NCI-H1417 (cell line): ENCODE measurements at places on chromosomes 1 and 21.

DNA sequence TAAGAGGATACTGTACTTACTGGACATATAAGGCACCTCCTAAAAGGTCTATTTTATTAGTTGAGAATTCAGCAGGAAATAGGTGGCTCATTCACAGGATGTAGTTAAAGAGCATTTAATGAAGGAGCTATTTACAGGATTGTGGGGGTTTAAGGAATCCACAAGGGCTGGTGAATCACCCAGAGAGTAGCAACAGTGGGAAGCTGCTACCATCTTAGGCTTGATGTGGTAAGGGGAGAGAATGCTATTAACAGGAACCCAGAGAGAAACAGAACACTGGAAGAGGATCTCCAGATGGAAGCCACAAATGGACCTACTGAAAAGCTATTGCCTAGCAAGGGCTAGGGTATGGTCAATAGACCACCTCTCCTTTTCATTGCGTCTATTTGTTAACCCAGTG lies 52.0 kb upstream of the COL11A1 start:
- no peak for DNase-seq

DNA sequence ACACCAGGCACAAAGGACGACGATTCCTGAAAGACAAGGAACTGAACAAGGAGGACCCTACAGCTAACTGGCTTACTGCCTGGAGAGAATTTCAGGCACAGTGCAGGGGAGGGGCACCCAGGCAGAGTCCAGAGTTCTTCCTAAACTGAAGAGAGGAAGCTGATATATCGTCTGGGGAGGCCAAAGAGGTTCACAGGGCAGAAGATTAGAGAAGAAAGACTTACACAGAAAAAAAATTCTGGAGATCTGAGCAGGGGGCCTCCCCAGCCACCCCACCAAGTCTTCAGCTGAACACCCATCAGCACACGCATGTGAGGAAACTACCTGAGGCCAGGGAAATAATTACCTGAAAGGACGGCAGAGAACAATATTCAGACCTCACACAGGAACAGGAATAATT lies 24.6 kb downstream of the SORT1 start:
- DNase-seq = no peak

DNA sequence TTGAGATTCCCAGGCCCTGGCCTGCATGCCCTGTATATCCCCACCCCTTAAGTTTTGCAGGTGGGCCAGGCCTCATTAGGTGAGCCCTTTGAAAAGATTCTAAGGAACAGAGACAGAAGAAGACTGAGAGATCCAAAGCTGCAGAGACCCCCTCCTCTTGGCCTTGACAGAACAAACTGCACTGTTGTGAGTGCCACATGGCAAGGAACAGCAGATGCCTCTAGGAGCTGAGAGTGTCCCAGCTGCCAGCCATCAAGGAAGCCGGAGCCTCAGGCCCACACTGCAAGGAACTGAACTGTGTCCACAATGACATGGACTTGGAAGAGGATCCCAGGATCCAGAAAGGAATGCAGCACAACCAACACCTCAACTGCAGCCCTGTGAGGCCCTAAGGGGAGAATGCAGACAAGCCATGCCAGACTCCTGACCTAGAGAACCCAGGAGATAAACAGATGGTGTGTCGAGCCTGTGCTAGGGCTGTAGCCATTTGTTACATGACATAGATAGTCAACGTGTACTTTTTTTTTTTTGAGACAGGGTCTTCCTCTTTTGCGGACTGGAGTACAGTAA lies 182.7 kb downstream of the AJAP1 start:
- DNase-seq = no peak

- DNase-seq = no peak
Measured at GRCh38 chr1:227240983-227241382, 77.3 kb downstream of the CDC42BPA start.

GRCh38 chr1:230068952-230069684 lies 2.1 kb downstream of the GALNT2 start:
- DNase-seq = no peak

DNA sequence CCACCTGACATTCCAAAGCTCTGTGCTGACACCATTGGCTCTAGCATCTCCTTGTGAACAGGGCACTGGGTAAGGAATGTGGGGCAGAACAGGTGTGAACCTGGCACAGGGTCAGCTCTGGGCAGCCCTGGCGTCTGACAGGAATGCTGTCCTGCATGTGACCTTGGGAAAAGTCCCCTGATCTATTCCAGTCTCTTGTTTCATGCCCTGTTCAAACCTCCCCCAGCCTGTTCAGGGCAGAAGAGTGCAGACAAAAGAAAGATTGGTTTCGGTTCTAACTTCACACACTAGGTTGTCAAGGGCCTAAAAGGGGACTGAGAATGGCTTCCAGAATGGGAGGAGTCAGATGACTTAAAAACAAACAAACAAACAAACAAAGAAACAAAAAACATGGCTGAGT lies 27.6 kb upstream of the SDHB start:
- DNase-seq = no peak

GRCh38 chr1:51341876-51342496 lies 11.6 kb upstream of the TTC39A start:
- peak; percentile 6 for DNase-seq

DNA sequence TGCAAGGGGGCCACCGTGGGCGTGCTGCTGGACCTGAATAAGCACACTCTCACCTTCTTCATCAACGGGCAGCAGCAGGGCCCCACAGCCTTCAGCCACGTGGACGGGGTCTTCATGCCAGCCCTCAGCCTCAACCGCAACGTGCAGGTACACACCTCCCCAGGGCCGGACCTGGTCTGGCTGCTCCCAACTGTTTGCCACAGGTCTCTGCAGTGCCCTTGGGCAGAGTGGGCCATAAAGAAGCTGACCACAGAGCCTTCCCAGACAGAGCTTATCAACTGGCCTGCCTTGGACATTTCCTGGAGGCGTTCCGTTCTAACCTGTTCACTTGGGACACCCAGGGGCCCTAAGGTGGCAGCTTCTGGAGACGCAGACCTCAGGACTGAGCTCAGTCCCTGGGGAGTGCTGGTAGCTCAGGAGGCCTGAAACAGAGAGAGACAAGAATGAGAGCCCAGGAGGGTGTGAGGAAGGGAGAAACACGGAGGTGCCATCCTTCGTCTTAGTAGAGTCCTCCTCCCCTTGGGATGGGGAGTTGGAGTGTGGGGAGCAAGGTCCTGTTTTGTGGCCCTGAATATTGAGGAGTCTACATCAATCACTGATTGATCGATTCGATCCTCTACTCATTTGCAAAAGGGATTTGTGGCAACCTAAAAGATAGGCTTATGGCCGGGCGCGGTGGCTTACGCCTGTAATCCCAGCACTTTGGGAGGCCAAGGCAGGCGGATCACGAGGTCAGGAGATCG lies 27.0 kb upstream of the GNPAT start:
- DNase-seq = no peak

DNA sequence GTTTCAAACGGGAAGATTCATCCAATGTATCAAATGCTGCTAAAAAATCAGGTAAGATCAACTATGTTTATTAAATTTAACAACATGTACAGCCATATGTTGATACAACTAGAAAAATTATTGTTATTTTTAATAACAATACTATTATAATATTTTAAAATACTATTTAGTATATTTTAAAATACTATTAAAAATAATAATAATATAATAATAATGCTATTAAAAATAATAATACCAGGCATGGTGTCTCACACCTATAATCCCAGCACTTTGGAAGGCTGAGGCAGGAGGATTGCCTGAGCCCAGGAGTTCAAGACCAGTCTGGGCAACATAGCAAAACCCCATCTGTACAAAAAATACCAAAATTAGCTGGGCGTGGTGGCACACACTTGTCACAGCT lies 54.6 kb downstream of the CATSPERE start:
- no peak for DNase-seq

DNA sequence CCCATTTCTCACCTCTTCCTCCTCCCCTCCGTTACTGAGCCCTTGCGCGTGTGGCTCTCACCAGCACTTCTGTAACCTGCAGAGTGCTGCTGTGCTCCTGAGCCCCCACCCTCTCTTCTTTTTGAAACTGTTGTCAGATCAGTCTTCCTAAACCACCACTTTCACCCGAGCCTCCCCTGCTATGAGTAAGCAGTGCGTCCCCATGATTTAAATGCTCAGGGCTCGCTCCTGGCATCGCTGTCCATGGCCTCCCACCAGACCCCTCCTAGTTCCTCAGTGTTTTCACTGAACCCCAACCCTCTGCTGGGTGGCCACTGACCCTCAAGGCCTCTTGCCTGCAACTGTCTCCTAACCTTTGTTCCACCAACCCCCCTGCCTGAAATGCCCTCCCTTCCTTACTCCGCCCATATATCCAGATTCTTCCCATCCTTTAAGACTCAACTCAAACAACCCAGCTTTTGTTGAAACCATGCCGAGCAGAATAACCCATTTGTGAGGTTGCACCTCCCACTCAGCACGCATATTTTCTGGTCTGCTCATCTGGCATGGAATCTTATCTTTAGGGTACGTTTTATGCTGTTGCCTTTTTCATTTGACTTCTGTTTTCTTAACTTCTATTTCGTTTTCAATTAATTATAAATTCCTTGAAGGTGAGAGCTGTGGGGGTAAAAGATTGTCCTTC lies 64.5 kb upstream of the FAM3B start:
- no peak for DNase-seq

GRCh38 chr21:34695434-34695833 lies 26.6 kb downstream of the CLIC6 start:
- no peak for DNase-seq

GRCh38 chr1:213457186-213457585 lies 406.1 kb downstream of the RPS6KC1 start:
- DNase-seq = no peak

GRCh38 chr1:3663999-3664699 lies 11.8 kb downstream of the TP73 start:
- no peak for DNase-seq

DNA sequence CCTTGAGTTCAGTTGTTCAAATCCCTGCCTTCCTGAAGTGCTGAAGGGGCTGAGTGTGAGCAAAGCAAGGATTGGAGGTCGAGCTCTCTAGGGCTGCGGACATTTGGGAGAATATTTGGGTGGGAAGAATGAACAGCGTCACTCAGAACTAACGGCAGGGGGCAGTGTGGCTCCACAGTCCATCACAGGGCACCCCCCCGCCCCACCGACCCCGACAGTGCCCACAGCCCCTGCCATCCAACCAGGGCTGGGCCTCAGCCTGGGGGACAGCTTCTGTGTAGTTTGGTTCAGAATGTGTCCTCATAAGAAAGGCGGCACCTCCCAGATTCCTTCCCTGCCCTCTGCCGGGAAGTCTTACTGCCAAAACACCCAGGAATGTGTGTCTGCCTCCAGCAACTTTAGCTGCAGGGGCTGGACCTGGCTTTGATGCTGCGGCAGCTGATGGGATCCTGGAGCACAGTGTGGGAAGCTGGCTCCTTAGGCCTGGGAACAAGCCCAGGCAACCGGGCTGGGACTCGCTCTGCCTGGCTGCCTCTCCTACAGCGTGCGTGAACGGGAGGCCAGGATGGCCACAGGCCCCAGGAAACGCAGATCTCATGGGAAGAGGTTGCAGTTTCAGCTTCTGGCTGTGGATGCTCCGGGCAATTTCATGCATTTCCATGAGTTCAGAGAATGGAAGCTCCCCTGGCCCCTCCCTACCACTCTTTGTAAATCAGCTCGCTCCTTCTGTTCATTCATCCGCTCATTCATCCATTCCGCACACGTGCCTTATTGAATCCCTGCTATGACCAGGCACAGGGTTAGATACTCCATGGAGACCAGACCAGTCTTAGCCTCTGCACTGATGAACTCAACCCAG lies 104.9 kb upstream of the TMPRSS2 start:
- DNase-seq = peak; percentile 25

DNA sequence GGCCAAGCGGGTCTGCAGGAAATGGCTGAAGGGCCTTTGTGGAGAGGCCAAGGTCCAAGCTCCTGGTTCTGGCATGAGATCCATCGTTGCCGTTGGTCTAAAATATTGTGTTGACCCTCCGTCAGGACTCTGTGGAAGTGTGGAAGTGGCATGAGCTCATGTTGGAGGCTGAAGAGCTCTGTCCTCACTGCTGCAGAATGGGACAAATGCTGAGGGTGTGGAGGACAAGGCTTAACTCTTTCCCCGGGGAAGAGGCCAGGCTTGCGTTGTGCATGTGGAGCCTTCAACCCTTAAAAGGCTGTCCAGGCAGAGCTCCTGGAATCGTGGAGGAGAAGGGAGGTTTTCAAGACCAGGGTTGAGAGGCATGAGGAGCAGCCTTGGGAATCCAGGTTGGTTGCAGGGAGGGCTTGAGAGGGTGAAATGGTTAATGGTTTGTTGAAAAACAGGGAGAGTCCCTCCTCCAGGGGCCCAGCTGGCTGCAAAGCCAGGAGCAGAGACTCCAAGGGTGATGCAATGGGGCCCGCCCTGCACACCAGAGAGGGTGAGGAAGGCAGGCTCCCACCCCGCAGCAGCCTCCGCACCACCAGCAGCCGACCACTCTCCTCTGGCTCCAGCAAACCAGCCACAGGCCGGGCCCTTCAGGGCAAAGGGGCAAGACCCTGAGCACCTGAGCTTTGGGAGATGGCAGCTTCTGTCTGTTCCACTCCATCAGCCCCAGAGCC lies 6.7 kb upstream of the AHCYL1 start:
- DNase-seq = no peak

DNA sequence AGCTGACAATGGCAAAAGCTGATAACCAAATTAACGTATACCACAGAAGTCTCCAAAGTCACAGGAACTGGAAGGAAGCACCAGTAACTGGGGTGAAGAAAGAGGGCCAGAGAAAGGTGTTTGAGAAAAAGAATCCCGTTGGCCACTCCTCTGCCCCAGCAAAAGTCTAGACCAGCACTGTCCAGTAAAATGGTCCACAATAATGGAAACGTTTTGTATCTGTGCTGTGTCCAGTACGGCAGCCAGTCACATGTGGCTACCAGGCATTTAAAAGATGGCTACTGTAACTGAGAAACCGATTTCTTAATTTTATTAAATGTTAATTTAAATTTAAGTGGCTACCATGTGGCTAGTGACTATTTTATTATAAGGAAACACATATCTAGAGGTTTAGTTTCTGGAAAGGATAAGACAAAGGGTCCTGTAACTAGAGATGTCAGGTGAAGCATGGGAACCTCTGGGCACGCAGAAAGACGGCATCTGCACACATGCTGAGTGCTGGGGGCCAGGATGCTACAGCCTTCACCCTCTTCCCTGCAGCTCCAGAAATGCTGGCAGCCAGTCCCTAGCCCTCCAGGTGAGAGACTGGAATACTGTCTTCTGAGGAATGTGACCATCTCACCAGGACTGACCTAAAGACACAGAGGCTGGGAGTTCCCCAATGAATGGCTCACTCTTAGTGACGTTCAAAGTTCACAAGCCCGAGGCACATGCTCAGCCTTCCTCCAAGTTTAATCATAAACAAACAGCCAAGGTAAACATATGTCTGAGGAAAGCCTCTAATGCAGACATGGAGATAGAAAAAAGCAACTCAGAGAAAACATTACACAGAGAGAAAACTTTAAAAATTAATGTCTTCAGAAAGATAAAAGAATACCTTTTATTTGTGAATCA lies 50.7 kb downstream of the JAK1 start:
- DNase-seq = no peak

DNA sequence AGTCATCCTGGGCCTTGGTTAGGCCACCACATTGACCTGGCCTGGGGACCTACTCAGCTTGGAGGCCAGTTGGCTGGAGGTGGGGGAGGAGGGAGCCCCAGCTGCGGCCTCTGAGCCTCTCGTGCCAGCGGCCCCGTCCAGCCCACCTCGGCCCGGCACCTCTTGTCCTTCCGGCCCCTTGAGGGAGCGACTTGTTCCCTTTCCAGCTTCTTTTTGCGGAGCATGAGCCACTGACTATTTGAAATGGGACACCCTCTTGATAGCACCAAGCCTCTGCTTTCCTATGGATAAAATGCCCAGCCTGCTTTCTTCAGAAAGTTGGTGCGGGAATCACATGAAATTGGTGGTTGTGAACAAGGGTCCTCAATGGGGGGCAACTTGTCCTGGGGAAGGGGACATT lies 24.7 kb upstream of the ARHGEF10L start:
- no peak for DNase-seq

GRCh38 chr1:11472741-11473140 lies 6.2 kb upstream of the DISP3 start:
- no peak for DNase-seq
